NCI-H510A (cell line): ENCODE measurements at places on chromosomes 7 and 10.

DNA sequence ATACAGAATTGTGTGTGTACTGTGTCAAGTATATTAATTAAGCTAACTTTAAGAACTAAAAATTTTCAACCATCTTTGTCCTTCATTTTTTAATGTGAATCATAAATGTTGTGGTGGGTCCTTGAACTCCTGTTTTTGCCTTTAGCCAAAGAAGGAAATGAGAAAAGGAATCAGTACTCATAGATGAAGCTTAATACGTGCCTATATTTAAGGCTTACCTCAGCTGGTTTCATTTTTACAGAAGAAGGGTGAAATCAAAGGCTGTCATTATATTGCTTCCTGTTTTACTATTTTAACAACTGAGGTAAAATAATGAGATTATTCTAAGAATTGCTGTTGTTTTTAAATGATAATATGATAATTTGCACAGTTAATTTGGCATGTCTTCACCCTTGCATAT, 6.3 kb upstream of the SNX13 start:
- no peak for DNase-seq

- no peak for DNase-seq
These were observed 362.9 kb downstream of the MAGI2 start for GRCh38 chr7:79090543-79090942.

DNA sequence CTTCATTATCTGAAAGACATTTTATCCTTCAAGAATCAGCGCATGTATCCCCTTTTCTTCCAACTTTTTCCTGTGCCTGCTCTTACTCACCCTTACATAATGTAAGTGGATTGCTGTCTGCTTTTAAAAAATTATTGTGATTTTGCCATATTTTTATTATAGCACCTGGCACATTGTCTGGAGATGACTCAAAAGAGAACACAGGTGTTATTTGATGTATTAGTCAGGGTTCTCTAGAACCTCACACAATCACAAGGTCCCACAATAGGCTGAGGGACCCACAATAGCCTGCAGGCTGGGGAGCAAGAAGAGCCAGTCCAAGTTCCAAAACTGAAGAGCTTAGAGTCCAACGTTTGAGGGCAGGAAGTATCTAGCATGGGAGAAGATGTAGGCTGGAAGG, 390.0 kb downstream of the EXOC4 start:
- no peak for DNase-seq

- no peak for DNase-seq
These were observed 66.9 kb downstream of the NXPH1 start for GRCh38 chr7:8500286-8500685.

DNA sequence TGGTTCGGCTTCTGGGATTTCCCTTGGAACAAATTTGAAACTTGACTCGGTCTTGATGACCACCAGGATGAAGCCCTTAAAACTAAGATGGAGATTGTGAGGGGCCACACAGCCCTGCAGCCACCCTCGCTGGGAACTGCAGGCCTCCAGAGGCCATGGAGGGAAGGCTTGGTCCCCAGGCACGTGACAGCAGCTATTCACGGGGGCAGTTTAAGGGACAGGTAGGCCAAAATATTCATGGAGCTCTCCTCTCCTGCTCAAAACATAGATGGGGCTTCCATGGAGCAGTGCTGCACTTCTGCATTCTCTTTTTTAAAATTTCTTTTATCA, 137.0 kb downstream of the ADCY1 start:
- DNase-seq, result no peak
